Kidney glomerular epithelial cell (primary cell): ENCODE measurements at places on chromosomes 16 and 17.

- no peak for DNase-seq
These were observed 460.4 kb upstream of the ASIC2 start for GRCh38 chr17:33753452-33753851.

DNA sequence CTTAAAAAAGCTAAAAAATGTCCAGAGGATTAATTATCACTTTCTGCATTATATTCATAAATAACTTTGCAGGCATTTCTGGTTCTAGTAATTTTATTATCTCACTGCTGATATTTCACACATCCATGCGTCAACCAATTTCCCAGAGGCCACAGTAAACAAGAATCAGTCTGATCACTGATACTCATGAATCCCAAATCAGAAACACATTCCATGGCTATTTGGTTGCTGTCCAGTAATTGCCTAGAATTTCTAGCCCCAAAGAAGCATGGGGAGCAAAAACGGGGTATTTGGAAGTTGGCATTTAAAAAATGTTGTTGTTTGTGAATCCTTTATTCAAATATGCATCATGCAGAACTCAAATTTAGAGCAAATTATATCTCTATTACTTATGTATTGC lies 244.8 kb downstream of the CDH8 start:
- DNase-seq = no peak

DNA sequence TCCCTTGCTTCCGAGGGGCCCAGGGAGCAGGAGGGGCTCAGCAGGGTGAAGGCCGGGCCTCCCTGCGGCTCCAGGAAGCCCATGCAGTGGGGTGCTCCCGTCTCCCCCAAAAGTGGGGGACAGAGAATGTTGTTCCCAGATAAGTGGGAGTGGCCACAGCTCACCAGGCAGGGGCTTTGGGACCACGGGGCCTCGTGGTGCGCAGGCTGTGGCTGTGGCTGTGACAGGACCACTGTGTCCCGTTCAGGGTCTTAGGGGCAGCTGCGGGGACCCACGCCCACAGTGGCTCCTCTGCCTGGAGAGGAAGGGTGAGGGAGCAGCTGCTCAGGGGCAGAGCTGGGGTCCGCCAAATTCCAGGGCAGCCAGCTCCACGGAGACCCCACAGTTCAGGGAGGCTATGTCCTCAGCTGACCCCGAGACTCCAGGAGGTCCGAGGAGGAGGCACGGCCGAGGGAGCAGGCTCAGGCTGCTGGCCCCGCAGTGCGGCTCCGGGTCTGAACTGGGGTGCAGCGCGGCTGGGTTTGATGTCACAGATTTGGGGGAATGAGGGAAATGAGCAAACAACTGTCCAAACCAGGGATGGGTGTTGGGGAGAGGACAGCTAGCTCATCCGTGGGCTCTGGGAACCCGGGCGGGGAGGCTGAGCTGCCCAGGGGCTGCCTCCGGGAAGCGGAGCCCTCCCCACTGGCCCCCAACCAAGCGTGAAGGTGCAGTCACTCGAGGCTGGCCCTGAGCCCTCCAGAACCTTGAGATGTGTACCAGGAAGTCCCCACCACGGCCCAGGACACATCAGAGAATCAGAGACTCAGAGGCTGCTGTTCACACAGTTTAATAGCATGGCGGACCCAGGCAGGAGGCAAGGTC lies 23.4 kb downstream of the TPSD1 start:
- no peak for DNase-seq

DNA sequence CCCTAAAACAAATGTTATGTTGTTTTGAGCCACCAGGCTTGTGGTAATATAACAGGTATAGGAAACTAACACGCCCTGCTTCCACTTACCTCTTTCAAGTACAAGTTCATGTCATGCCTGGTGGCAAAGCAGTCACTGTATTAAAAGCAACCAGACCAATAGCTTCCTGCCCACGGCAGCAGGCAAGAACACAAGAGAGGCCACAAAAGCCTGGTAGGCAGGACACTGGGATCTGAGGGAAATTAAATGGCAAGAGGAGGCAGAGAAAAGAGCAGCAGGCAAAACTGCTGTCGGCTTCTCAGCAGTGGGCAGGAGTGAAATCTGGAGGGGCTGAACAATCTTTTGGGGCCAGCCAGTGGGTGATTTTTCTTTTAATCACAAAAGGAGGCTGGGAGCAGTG lies 2.2 kb downstream of the CYTH1 start:
- DNase-seq = no peak

DNA sequence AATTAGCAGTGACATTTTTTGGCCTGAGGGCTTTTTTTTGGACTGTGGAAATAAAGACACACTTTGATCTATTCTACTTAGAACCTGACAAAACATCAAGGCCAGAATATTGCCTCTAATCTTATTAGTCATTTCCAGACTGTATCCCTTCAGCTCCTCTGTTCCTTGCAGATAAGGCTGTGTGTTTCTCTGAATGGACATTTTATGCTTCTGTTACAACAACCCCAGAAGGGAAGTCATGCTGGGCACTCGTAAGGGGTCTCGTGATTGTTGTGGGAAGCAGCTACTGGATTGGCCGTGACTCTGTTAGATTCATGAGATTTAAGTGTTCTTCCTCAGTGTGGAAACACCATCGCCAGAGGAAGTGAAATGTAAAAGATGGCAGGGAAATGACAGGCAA lies 31.6 kb upstream of the HS3ST2 start:
- DNase-seq = no peak

- no peak for DNase-seq
These were observed 76.3 kb upstream of the ZNF469 start for GRCh38 chr16:88306411-88306810.

- DNase-seq = no peak
These were observed 334.1 kb downstream of the CDH13 start for GRCh38 chr16:82960918-82961317.

GRCh38 chr16:22948603-22949368 lies 134.8 kb downstream of the HS3ST2 start:
- peak; percentile 22 for DNase-seq

GRCh38 chr17:19756546-19756945 lies 8.4 kb upstream of the ALDH3A1 start:
- DNase-seq = no peak

DNA sequence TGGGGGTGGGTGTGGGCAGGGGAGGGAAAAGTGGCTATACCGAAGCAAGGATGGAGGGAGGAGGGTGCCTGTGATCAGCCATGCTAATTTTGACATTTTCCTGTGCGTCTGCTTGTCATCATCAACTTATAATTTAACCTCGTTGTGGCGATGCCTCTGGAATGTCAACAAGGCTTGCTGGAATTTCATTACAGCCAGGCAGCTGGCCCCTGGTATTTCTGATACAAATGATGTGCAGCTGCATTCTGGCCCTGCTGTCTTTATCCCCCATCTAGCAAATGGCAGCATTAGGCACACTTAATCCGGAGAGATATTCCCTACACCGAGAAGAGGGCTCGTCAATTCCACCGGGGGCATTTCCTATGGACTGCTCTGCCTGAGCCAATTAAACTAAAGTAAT lies 278.3 kb upstream of the CCL2 start:
- no peak for DNase-seq

DNA sequence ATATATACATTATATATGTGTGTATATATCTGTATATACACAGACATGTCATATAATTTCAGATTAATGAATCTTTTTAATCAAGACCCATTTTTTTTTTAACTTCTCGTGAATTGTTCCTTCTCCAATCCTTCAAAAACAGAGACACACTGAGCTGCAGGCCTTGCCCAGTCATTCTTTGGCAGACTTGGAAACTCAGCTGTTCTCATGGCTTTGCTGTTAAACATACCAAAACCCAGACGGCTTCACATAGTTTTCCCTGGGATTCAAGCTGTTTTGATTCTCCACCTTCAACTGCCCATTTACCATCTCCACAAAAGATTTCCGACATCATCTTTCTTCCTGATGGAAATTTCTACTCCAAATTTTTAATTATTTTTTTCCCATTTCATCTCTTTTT lies 148.7 kb downstream of the KCNJ2 start:
- DNase-seq = no peak

GRCh38 chr16:49620158-49620868 lies 235.6 kb downstream of the ZNF423 start:
- DNase-seq = peak; percentile 51

- DNase-seq = no peak
These were observed 76.9 kb downstream of the AMFR start for GRCh38 chr16:56348168-56349085.

GRCh38 chr17:9115214-9116191 lies 94.2 kb downstream of the NTN1 start:
- peak; percentile 18 for DNase-seq

GRCh38 chr16:83238949-83239691 lies 568.7 kb upstream of the HSBP1 start:
- no peak for DNase-seq

DNA sequence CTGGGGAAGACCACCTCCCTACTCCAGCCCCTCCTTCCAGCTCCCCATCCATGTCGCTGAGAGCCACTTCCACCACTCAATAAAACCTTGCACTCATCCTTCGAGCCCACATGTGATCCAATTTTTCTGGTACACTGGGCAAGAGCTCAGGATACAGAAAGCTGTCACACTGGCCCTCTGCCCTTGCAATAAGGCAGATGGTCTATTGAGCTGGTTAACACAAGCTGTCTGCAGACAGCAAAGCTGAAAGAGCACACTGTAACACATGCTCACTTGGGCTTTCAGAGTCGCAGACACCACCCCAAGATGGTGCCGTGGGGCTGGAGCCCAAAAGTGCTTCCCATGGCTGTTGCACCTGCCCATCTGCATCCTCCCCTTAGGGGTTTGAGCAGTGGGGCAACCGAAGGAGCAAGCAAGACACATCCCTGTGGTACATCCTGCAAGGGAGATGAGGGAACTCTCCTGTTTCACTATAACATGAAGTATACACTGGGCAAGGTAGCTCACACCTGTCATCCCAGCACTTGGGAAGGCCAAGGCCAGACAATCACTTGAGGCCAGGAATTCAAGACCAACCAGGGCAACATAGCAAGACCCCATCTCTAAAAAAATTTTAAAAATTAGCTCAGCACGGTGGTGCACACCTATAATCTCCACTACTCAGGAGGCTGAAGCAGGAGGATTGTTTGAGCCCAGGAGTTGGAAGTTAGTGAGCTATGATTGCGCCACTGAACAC lies 52.8 kb upstream of the C17orf78 start:
- no peak for DNase-seq

- no peak for DNase-seq
These were observed 94.6 kb downstream of the CMIP start for GRCh38 chr16:81539009-81539758.

DNA sequence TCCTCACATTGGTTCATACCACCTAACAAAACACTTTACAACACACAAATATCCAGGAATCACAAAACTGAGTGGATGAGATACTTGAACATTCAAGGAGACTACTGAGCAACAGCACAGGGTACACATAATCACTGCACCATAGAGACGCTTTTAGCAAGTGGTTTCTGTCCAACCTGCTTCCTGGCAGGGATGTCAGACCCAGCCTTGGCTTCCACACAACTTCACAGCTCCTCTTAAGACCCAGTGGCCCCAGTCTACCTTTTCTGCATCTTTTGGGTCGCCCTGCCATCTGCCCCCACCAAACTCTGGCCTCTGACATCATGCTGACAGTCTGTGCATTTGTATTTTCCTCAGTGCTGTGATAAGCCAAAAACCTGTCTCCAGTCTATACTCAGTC lies 5.9 kb upstream of the CORO6 start:
- no peak for DNase-seq

DNA sequence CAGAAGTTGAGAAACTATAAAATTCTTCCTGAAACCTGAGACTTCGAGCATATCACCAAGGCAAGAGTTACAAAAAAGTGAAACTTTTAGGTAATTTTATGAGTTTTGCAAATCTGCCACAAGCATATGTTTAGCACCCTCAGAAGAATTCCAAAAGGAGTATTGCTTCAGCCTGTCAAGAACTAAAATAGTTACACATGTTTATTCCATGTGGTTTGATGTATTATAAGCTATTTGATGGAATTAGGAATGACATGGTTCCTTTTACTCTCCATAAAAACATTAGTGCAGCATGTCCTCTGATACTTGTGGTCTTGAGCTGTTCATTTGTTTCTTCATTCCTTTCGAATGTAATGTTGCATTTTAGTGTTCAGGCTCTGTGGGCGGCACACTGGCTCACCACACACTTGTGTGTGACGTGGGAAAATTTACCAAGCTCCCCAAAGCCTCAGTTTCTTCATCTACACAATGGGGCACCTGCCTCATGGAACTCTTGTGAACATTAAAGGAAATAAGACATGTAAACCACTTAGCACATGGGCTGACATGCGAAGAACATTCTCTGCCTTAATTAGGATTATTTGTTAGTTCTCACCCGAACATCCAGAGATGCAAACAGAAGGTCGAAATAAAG lies 204.2 kb upstream of the FOXF1 start:
- DNase-seq = no peak

DNA sequence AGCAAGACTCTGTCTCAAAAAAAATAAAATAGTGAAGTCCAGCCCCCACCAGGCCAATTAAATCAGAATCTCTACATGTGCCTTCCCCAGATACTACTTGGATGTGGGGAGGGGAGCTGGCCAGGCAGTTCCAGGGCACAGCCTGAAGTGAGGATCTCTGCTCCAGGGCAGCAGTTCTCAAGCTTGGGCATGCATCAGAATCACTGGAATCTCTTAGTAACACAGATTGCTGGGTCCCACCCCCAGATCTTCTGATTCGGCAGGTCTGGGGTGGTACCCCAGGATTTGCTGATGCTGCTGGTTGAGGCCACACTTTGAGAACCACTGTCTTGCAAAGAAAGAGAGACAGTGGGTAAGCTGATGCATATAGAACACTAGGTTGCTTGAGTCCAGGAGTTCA lies 8.3 kb upstream of the CDH5 start:
- DNase-seq = no peak

DNA sequence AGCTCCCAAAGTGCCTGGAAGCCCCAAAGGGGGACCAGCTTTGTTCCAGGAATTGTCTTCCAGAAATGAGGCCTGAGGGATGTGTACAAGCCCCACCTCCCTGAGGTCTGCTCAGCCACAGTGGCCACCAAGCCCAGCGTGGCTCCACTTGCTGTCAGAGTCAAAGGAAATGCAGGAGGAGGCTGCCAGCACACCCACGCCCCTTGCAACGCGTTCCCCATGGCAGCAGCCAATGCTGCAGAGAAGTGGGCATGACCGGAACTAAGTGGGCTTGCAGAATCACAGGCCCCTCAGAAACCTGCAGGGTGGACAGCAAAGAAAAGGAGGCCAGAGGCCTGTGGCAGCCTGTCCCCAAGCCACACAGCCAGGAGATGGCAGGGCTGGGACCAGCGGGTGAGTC lies 320.8 kb downstream of the FOXL1 start:
- no peak for DNase-seq

DNA sequence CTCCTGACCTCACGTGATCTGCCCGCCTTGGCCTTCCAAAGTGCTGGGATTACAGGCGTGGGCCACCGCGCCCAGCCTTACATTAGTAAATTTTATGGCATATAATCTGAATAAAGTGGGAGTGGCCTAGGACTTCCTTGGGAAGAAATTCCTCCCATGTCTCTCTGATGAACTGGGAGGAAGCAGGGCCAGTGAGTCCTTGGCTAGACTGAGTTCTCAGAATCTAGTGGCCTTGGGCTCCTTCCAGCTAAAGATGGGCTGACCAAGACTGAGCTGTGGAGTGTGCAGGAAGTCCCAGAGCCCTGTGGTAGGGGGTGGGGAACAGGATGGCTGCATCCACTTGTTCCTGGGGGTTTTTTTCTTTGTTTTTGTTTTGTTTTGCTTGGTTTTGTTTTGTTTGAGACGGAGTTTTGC lies 10.0 kb upstream of the NAGLU start:
- no peak for DNase-seq

- peak; percentile 89 for DNase-seq
These were observed at the start of gene ITGA3 for GRCh38 chr17:50055426-50056216. Gene ITGA3, plus strand, starts transcription at chr17:50056110. Its CDS starts 330 bp downstream, at chr17:50056440.

- no peak for DNase-seq
These were observed 54.2 kb downstream of the NDEL1 start for GRCh38 chr17:8489841-8490240.

- DNase-seq = no peak
These were observed 215.7 kb downstream of the IRX3 start for GRCh38 chr16:54070789-54071343.
